ENCODE measurements at places on chromosomes 7 and 10.

GRCh38 chr7:134770676-134771075 lies 8.8 kb upstream of the CALD1 start:
- no peak for DNase-seq

DNA sequence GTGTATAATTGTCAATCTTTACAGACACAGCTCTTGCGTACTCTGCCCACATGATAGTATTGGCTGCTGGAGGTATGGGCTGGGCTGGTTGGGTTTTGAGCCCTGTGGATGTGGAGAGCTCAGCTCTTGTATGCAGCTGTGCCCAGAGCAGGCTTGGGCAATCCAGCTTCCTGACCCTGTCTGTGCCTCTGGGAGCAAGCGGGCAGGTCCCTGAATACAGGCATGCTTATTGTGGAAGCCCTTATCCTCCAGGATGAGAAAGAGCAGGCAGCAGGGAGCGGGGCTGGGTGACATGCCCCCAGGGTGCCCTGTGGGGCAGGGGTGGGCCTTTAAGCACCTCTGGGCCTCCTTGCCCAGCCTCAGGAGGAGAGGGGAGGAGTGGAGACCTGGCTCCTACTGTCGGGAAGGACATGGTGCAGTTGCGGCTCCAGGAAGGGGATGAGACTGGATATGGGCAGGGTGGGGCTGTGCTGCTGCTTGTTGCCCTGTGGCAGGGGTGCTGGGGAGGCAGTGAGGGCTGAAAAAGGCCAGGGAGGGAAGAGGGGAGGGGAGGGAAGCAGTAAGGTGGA lies 32.7 kb upstream of the SH2D4B start:
- DNase-seq, result no peak

- no peak for DNase-seq
Observed at GRCh38 chr7:68319061-68319460, 1279.2 kb upstream of the AUTS2 start.

GRCh38 chr10:75525067-75525466 lies 93.6 kb downstream of the LRMDA start:
- no peak for DNase-seq

DNA sequence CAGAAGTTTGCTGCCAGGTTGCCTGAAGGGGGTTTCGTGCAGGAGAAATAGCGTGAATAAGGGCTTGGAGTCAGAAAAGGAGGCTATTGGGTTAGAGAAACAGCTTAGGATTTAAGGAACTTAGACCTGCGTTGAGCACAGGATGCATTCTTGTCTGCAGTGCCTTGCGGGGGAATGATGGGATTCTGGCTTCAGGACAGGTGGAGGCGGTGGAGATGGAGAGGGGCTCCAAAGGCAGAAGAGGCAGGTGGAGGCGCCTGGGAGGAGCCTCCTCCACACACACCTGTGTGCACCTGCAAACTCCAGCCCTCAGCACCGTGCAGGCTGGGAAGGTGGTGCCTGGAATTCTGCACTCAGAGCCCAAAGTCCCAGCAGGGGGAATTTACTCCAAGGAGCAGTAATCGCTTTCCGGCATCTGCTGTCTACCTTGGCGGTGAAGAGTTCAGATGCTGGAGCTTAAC lies 1.8 kb downstream of the CLIP2 start:
- DNase-seq, result no peak

DNA sequence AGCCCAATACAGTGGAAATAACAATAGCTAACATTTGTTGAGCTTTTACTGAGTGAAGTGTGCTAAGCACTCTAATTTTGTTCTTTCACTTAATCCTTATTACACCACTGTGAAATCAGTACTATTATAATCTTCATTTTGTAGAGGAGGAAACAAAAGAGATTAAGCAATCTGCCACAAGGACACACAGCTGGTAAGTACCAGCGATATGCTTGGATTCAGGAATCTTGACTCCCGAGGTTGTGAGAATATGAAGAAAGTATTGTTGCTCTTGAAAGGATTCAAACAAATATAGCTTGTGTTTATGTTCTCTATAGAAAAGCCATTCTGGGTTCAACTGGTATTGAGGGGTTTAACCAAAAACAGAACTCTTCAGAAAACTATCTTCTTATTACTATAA lies 93.7 kb upstream of the HECTD2 start:
- no peak for DNase-seq

DNA sequence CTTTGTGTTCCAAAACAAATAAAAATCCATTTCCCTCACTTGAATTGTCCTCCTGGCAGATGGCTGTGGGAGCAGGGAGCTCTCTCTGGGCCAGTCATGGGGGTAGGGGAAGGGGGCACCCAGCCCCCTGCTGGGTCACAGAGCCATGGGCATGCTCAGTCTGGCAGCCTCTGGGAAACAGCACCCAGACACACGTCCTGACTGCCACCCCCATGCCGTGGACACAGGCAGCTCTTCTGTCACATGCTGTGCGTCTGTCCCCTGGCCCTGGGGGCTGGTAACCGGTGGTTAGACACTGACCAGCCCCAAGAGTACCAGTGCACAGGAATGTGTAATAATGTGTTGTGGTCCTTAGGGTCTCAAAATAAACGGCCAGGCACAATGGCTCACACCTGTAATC lies 47.0 kb downstream of the RASGEF1A start:
- no peak for DNase-seq

DNA sequence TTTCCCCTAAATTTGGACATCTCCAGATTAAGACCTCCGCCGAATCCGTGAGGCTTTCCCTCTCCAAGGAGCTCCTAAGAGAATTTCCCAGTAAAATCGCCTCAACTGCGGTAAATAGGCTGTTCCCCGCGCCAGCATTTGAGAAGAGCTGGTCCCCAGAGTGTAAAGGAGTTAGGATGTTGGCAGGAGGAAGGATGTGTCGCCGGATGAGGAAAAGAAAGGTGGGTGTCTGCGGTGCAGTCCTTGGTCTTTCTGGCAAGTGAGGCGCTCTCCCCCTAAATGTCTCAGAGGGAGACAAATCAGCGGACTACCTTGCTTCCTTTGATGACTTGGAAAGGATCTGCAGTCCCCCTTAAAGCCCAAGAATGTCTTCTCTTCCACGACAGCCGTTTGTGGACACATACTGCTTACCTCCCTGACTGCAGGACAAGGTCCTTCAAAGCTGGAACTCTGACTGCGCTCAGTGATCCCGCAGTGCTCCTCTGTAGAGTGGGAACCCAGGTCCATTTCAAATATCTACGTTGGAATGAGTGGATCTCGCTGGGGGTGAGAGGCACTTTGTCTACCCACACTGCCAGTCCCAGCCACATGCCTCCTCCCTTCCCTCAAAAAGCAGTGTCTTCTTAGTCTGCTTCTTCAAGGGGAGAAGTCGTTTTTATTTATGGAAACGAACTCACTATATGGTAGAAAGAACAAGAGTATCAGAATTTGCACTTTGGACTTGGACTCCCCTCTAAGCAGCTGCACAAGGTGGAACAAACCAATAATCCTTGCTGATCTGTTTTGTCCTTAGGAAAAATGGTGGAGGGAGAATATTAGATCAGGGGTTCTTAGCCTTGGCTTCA lies 1.1 kb upstream of the DLG5 start:
- DNase-seq, result no peak

- no peak for DNase-seq
Observed at GRCh38 chr7:92121681-92122080, 12.6 kb downstream of the CYP51A1 start.

GRCh38 chr7:116984917-116985316 lies 31.6 kb downstream of the ST7 start:
- no peak for DNase-seq

GRCh38 chr10:63769367-63769766 lies 248.2 kb downstream of the REEP3 start:
- DNase-seq, result no peak

DNA sequence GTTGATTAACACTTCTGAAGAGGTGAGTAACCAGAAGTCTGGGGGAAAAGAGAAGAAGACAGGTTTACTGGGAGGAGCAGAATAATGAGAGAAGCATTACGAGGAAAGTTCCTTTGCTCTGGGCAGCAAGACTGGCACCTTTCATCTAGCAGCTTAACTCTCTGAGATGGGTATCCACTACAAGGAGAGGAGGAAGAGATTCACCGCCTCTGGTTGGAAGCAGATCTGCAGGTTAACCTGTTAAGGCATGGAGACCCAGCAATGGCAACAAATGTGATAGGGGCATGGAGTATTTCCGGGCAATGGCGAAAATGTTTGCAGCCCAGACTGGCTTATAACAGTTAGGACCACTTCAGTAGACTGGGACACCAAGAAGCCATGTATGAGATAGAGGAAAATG lies 162.2 kb downstream of the TFEC start:
- DNase-seq, result no peak
